H54 (cell line): ENCODE measurements at places on chromosomes 4 and X.

DNA sequence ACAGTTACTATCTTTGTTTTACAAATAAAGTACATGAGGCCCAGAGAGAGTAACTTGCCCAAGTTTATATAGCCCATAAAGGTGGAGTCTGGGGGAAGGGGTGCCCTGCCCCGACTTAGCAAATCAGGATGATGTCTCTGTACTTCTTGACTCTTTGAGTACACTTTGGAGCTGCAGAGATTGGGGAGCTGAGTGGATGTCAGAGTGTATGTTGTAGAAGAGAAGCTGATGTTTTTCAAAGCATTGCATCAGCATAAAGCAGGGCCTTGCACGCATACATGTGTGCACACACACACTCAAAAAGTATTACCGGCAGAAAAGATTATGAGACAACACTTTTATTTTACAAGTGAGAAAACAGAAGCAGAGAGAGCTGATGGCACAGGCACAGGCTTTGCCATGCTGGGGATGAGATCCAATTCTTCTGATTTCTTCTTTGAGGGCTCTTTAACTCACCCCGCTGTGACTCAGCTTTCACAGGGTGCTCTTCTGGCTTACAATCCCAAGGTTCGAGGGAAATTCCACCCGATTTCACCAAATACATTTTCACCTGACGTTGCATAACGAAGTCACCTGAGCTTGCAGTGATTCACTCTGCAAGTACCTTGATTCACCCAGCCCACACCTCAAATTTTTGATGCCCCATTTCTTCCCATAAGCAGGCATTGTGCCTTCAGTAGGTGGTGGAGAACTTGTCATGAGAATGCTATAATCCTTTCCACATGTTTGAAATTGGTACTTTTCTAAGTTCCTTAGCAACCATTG lies 292.8 kb upstream of the BOD1L1 start:
- DNase-seq = no peak

DNA sequence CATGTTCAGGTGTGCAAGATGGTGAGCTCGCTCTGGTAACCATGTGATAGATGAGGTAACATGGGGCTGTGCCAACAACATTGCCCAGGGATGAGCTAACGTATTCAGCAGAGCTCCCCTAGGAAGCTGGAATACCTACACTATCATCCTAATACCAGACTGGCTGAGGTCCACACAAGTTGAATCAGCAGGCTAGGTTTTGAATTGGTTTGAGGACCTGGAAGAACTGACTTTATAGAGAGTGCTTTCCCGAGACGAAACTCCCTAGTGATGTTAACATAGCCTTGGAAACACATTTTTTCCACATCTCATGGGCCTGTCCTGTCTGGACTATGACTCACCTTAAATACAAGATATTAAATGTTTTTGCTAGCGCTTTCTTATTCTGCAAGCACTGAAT lies 56.7 kb downstream of the IGFBP7 start:
- DNase-seq = no peak

DNA sequence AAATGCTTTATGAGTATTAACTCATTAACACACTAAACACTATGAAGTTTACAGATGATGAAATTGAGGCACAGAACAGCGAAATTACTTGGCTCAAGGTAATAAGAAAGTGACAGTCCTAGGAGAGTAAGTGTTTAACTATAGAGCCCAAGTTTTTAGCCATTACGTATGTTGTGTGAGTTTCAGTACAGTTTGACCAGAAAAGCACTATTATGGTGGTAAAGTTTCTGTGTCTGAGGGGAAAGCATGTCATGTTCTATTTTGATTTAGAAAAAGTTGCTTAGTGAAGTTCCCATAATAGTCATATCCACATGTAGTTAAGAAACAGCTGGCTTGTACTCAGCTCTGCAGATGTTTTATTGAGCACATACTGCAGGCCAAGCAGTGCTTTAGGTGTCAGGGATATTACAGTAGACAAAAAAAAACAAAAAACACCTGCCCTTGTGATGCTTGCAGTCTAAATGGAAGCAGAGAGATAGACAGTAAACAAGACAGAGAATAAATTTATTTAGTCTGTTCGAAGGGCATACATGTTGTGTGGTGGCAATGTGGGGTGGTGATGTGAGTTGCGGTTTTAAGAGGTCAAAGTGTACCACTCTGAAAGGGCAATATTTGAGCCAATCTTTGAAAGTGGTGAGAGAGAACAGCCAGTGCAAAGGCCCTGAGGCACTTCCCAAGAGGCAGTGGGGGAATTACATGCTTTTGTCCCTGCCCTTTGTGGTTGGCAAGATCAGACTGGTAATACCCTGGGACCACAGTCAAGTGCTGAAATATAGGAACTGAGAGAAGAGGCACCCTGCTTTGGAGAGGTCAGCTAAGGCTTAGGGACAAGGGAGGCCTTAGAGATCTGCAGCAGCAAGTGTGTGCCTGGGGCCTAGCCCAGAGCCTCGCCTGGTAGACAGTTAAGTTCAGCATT lies 6.2 kb downstream of the TMEM131L start:
- DNase-seq = no peak

DNA sequence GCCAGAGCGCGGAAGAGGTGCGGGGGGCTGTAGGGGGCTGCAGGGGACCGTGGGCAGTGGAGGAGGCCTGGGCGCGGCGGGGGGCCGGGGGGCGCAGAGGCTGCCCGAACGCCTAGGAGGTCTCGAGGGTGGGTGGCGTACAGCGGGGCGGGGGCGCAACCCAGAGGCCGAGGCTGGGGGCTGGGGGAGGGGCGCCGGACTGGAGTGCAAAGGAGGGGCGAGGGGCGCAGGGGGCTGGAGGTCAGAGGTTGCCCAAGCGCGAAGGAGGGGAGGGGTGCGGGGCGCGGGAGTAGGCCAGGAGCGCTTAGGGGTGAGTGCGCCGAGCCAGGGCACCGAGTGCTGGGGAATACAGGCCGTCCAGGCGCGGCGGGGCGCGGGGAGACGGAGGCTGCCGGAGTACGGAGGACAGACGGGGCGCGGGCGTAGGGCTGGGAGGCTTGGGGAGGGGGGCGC lies 255 bp downstream of the GYG2 start:
- DNase-seq = no peak

DNA sequence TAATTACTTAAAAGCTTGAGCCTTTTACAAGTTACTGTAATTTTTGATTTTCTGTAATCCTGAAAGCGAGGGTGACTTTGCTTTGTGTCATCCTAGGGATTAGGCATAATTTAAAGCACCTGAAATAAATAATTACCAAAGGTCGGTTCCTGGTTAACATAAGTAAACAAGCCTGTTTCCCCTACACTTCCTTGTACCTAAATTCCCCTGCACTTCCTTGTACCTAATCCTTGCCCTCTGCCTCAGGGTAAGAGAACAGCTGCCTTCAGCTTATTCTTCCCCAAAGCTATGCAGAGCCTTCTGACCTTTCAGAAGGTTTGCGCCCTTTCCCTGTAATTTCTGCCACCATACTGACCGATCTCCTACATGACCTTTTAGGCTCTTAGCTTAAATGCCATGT lies 166.1 kb upstream of the PDE5A start:
- no peak for DNase-seq

DNA sequence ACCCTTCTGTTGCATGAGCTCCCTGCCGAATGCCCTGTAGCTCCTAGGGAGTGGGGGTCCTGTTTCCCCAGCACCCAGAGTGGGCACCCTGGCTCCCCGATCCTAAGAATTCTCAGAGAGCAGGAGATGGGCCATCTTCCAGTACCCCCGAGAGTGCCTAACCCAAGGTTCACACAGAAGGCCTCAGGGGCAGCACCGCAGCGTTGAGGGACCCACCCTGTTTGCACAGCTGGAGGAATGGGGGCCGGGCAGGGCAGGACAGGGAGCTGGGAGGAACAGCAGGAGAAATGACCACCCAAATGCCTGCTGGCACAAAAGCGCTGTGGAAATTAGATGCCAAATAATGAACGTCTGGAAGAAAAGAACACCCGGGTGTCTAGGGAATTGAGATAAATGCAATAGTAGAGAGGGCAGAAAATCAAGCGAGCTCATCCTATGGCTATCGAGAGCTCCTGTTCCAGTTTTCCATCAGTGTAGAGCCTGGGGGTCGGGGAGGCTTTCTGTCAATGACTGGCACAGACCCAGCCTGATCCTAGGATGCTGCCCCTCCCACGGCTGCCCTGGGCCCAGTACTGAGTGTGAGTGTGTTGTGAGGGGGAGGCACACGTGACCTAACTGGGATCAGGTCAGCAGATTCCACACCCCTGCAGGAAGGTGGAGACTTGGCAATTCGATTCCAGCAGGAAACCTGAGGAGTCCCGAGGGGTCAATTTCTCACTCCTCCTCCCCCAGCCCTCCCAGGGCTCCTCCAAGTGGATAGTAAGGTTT lies 25.7 kb downstream of the SEPTIN6 start:
- no peak for DNase-seq

- no peak for DNase-seq
These were observed 26.2 kb downstream of the JADE1 start for GRCh38 chr4:128835498-128836222.

- no peak for DNase-seq
These were observed 83.7 kb downstream of the HTRA3 start for GRCh38 chr4:8353158-8353669.

DNA sequence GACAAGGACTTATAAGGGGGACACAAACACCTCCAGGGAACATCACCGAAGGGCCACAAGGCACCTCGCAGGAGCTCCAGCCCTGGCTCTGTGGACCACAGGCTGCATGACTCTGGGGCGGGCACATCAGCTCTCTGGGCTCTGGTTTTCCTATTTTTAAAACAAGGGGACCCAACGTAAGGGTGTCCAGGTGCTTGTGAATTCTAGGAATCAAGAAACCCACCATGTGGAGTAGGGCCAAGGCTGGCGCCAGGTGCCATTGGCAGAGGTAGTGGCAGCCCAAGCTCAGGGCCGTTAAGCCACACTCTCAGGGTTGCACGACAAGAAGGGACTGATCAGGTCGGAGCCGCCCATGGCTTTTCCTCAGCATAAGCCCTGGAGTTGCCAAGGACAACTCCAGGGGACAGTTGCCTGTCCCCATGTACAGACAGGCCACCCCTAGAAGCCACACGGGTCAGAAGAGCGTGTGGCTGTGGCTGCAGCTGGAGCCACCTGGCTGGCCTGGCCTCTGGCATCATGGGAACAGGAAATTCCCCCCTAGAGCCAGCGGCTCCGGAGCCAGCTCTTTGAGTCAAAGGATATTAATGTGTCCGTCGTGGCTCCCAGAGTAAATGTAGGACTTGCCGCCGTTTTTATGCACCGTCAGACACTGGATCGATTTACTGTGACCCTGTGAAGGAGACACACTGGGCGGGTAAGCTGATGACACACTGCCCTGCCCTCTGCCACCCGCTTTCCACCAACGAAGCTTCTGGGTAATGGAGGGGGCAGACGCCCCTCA lies 32.5 kb downstream of the WDR1 start:
- DNase-seq = no peak

DNA sequence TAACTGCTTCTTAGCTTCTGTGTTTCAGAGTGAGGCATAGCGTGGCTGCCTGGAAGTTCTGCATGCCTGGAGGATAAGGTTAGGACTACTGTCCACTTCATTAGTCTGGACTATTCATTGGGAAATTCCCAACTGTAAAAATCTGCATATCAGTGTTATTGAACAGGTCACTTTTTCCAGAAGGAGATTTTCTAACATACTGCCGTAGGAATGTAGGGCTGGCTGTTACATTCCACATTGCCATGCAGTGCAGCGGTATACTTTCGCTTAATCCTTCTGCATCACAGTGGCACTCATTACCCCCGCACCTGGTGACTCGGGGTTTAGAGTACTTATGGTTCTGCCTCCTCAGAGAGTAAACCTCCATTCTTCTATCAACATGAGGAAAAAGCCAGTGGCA lies 104.6 kb downstream of the NPFFR2 start:
- no peak for DNase-seq

DNA sequence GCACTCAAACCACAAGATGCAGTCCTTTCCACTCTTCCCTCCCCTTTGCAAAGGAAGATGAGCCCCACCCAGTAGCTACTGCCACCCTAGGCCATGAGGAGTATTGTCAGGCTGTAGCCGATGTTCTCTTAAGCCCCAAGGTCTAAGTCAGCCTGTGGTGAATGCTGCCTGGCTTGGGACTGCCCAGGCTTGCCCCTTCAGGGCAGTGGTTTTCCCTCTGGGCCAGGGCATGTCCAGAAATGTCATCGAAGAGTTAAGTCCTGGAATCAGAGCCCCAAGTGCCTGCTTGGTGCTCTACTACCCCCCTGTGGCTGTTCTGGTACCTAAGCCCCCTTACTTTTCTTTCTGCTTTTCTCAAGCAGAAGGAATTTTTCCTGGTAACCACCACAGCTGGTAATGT lies 11.8 kb upstream of the PGK1 start:
- no peak for DNase-seq
